ENCODE measurements at places on chromosomes 1 and 21.

DNA sequence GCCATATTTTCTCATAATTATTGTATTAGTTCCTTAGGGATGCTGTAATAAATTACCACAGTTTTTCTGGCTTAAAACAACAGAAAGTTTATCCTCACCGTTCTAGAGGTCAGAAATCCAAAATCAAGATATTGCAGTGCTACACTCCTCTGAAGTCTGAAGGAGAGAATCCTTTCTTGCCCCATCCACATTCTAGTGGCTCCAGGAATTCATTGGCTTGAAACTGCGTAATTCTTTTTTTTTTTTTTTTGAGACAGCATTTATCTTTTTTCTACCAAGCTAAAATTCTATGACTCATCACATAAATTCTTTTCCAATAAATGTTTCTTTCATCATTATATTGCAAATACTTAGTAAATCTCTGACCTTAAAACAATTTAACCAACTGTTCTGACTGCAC, 451.0 kb upstream of the RGS18 start:
- DNase-seq: no peak

DNA sequence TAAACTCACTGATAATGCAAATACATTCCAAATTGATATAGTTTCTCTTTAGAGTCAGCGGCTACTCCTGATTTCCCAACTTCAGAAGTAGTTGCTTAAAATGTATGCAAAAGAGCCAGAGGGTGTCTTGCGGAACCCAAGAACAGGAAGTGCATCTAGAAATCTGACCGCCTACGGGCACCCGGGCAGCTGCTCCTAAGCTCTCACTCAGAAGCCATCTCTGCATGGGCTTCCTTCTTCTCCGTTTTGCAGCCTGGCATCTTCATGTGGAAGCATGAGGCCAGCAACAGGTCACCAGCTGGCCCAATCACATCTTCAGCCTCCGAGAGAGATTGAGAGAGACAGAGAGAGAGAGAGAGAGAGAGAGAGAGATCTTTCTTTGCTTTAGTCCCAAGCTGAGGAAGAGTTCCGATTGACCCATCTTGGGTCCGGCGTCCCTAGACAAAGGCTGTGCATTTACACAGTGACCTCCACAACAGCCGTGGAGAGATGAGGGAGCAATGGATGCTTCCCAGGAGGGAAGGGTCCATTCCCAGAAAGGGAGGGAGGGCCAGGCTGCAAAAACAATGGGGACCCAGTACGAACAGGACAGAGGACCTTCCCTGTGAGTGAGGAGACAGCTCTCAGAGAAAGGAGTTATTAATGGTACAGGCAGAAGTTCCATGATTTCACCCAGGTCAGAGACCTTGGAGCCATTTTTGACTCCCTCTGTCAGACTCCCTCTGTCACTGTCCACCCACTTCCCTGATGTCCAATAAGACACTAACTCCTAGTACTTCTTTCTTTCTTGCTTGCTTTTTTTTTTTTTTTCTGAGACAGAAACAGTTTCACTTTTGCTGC, 28.2 kb upstream of the SLC30A1 start:
- DNase-seq: no peak

GRCh38 chr1:89951766-89952604, 42.9 kb upstream of the ZNF326 start:
- DNase-seq: no peak

- DNase-seq: no peak
These were observed 1.4 kb upstream of the ATP1B1 start for GRCh38 chr1:169105087-169105433.

- DNase-seq: no peak
These were observed 281.8 kb downstream of the VAV3 start for GRCh38 chr1:107683191-107683657.

GRCh38 chr1:9580942-9581341, 7.8 kb upstream of the TMEM201 start:
- no peak for DNase-seq
